Fibroblast of skin of back (primary cell): ENCODE measurements at places on chromosomes 1 and 21.
A peak's percentile ranks its signal among the peaks of the same experiment; 100 is the strongest.

DNA sequence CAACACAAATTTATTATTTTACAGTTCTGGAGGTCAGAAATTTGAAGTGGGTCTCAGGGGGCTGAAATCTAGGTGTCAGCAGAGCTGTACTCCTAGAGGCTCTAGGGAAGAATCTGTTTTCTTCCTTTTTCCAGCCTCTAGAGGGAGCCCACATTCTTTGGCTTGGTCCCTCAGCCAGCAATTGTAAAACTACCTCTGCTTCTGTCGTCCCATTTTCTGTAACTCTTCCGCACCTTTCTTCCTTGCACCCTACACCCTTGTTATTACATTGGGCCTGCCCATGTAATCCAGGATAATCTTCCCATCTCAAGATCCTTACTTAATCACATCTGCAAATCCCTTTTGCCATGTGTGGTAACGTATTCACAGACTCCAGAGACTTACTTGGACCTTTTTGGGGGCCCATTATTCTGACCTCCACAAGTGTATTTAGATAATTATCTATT is 24.8 kb upstream of the THEM4 start:
- peak; percentile 62 for DNase-seq

- no peak for DNase-seq
Measured at GRCh38 chr1:220451532-220451931, 76.4 kb upstream of the MARK1 start.

- no peak for DNase-seq
Measured at GRCh38 chr1:74467786-74468377, 44.5 kb downstream of the LRRC53 start.

DNA sequence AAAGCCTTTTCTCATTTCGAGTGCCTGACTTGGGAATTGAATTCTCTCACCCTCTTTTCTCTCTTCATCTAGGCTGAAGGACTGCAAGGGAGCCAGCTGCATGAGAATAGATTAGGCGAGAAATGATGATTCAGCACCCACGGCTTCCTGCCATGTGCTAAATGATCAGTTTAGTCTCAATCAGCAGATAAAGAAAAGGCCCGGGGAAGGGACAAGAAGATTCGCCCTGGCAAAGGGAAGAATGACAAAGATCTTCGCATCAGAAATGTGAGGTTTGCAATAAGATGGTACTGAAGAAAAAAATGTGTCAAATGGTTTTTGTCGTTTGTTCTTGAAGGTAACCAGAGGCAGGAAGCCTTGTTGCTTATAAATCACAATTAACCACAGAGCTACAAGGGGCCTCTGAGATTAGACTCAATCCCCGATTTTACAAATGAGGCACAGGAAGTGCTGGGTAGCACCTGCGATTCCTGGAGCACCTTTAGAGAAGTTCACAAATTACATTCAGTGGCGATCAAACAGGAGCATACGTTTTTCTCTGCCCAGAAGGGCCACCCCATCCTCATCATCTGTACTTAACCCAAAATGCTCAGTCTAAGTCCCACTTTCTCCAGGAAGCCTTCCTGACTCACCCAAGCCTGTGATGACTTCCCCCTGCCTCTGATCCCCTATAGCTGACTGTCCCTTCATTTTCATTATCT is 183.4 kb downstream of the ZNF281 start:
- no peak for DNase-seq

DNA sequence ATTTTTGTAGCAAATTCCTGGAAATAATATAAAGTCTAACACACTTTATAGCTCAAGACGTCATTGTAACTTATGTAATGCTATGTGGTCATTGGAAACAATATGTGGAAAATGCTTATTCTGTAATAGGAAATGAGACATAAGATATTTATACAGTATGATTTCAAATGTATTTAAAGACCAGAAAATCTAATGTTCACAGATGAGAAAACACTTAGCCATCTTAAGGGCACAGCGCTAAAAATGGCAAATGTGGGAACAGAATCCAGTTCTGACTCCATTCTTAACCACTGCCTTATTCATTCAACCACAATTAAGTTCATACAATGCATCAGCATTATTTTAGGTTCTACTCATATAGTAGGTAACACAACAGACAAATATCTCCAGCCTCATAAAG is 12.5 kb downstream of the CSDE1 start:
- peak; percentile 27 for DNase-seq
